ENCODE measurements at places on chromosomes 6 and 20.

- DNase-seq, result no peak
These were observed 325.6 kb upstream of the RUNX2 start for GRCh38 chr6:45002390-45003105.

DNA sequence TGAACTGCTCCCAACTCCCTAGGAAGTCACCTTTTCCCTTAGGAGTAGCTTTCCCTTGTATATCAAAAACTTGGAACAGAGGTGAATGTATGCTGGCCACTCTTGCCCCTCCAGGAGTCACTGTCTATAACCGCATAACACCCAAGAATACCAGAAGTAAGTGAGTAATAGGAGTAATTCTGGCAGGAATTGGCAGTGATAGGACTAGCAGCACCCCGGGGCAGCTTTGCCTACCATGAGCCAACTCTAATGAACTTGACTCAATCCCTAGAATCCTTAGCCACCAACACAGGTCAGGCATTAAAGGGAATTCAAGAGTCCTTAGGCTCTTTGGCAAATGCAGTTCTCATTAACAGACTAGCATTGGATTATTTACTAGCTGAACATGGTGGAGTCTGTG is 28.8 kb upstream of the CD164 start:
- DNase-seq, result no peak

DNA sequence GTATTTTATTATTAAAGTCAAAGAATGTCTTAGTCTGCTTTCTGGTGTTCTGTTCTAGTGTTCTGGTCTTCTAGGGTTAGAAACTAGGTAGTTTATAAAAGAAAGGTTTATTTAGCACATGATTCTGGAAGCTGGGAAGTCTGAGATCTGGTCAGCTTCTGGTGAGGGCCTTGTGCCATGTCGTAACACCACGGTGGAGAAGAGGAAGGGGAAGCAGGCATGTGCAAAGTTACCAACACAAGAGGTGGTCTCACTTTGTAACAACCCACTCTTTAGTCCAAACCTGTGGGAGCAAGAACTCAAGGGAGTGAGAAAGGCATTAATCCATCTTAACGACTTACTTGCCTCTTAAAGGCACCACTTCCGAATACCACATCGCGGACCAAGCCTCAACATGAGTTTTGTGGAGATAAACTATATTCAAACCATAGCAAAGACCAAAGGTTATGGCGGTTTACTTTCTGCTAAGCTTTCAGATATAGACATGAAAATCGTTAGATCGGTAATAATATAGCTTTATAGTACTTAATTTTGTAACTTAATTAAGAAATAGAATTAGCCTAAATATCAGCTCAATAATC is 99.4 kb downstream of the NCOA3 start:
- no peak for DNase-seq

GRCh38 chr20:47027456-47027855 is 132.8 kb downstream of the EYA2 start:
- DNase-seq, result no peak

DNA sequence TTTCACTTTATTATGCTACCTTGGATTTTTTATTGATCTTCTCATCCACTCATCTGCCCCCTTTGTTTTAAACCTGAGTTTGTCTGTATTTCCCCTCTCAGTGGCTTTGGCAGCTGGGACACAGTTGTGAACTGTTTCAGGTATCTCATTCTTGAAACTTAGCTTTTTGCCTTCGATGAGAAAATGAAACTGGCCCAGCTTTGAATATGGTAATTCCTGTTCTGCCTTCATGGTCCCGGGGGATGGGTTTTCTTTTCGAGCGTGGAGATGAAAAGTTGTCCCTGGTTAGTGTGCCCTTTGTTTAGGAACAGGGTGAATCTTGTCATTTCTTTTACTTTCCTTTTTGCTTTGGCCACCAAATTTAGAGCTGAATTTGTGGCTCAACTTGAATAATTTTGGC is 25.6 kb downstream of the DHX35 start:
- DNase-seq, result no peak

DNA sequence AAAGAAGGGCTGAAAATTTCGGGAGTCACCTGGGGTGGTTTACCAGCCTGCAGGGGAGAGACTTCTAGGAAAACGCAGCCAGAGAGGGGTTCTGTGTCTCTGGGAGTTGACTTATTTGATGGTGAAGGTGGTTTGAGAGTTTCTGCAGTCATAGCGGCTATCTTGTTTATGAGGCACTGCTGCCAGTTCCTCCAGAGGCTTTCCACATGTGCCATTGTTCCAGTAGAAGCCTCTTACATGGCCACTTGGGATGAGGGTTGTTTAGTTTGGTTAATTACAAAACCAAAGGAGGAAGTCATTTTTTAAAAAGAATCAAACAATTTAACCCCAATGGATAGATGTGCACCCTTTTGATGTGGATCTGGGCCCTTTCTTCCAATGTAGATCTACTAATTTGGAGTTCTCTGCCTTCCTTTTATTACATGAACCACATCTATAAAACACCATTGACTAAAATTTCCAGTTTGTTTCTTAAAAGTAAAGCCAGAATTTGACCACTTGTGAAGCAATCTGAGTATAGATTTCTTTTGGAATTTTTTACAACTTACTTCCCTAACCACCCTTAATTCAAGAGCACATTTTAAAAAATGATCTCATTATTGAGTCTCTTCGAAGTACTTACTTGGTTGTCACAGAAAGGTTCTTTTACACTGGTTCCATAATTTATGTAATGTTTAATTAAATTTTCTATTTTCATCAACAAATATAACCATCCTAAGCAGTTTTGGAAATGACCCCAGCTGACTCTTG is 97.6 kb downstream of the TCP11 start:
- DNase-seq, result no peak

GRCh38 chr6:167467793-167468431 is 143.0 kb downstream of the TTLL2 start:
- no peak for DNase-seq

GRCh38 chr20:50116368-50116999 is 3.5 kb upstream of the UBE2V1 start:
- DNase-seq, result no peak

DNA sequence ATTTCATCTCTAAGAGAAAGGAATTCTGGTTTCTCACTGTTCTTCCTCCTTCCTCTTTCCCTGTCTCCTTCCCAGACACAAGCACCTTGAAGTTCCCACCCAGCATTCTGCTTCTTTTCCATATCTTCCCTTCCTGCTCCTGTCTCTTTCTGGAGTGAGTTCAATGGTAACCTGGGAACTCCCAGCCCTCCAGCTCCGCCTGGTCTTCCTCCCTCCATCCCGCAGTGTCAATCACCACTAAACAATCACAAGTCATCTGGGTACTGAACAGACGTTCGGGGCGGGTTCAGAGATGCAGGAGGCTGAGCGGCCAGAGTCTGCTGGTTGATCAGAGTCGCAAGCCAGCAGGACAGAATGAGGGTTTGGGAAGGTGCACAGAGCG is 7.7 kb downstream of the TTBK1 start:
- DNase-seq, result no peak

- DNase-seq, result no peak
These were observed 182.8 kb downstream of the ZMYND8 start for GRCh38 chr20:47173596-47174216.

GRCh38 chr6:34324738-34325444 is 67.6 kb downstream of the NUDT3 start:
- no peak for DNase-seq

- DNase-seq, result peak; percentile 44
These were observed 190.4 kb downstream of the OGFRL1 start for GRCh38 chr6:71478834-71479541.

- peak; percentile 40 for DNase-seq
These were observed 79.6 kb downstream of the IPCEF1 start for GRCh38 chr6:154276810-154277628.

DNA sequence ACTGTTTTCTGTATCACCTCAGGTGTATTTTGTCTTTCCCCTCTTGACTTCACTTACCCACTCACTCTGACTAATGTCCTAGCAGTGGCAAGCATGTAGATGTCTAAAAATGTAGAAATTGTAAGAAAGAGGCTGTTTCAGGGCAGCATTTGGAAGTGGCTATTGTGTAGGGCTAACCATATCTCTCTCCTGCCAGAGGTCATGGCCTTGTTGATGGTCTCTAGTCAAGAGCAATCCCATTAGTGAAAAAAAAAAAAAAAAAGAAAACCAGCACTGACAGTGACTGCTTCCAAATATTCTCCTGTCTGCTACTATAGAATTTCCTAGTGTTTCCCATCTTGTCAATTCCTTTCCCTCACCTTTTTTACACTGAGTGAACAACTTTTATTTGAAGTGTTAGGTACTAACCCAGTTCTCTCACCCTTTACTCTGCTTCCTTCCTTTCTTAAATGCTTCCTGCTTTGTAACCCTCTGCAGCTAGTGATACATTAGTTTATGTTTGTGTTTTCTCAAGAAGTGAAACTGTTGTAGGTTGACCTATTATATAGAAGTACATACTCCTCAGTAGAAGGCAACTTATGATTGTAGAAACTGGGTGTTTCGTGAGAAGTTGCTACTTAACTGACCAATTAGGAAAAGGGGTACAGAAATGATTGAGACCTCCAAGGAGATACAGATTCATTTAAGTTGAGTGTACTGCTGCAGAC is 174.1 kb upstream of the PTPRK start:
- DNase-seq, result no peak

Measured in PC-9 (cell line).